ENCODE measurements at places on chromosomes 3 and 15.

- DNase-seq, result no peak
Observed at GRCh38 chr3:67781218-67781617, 126.8 kb upstream of the SUCLG2 start.

DNA sequence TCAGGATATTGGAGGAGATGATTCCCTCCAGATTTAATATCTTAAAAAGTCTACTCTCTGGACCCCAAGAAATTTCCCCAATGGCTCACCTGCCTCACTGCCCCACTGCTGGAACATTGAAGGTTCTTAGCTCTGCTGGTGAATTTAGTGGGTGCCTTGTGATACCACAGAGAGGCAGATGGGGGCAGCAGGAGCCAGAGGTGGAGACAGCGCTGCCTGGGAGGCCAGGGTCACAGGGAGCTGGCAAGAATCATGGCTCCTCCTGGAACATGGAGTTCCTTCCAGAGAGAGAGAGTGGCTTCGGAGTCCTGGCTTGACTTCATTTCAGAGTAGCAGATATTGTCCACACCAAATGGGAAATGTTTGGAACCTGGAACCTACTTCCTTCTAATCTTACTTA lies 263.5 kb upstream of the CFAP20DC start:
- peak; percentile 10 for DNase-seq

- no peak for DNase-seq
Observed at GRCh38 chr15:55372701-55373440, 35.3 kb downstream of the CCPG1 start.

DNA sequence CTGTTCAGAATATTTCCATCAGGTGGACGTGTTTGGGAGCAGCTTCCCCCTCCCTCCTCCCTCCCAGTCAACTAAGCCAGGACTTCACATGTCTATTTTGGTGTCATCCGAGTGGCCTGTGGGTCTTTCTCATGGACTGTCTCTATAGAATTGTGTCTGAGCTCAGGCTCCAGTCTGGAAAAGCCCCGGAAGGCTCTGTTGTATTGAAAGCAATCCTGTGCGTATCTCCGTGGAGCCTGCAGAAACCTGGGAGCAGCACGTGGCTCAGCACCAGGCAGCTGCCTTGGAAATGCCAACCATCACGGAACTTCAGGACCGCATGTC lies 25.2 kb downstream of the COLQ start:
- no peak for DNase-seq

DNA sequence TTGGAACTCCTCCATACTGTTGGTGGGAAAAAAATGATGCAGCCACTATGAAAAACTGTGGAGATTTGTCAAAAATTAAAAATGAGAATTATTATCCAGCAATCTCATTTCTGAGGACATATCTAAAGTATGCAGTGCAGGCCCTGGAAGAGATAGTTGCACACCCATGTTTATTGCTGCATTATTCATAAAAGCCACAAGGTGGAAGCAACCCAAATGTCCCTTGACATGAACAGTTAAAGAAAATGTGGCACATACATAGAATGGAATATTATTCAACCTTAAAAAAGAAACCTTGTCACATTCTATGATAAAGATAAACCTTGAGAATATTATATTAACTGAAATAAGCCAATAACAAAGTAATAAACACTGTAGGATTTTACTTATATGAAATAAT lies 80.9 kb upstream of the ARHGEF26 start:
- no peak for DNase-seq
